ENCODE measurements at places on chromosomes 16 and 17. TPM values are rescaled to one million over a fixed set of nuclear protein-coding genes. Genes with fewer than 3 reads are reported as not detected.

DNA sequence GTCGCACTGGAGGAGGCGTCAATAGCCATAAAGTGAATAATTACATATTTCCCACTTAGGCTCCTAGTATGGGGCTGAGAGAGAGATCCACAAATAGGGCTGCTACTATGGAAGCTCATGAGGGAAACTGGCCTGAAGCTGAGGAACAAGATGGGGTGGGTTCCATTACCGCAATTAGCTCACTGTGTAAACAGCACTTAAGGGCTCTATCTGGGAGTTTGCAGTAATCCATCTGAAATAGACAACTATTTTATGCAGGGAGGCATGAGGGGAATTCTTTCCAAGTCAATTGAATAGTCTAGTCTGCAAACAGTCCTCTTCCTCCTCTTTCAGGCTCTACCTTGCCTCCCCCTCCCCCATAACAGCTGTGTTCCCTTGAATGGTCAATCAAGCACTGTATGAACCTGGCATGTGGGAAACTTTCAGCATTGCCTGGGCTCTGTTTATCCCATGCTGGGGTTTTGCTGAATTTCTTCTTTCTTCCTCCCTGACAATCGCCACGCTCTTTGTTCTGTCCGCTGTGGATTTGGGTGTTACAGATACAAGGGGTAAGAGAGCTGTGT is 56.1 kb upstream of the MAF start:
- DNase-seq = no peak

DNA sequence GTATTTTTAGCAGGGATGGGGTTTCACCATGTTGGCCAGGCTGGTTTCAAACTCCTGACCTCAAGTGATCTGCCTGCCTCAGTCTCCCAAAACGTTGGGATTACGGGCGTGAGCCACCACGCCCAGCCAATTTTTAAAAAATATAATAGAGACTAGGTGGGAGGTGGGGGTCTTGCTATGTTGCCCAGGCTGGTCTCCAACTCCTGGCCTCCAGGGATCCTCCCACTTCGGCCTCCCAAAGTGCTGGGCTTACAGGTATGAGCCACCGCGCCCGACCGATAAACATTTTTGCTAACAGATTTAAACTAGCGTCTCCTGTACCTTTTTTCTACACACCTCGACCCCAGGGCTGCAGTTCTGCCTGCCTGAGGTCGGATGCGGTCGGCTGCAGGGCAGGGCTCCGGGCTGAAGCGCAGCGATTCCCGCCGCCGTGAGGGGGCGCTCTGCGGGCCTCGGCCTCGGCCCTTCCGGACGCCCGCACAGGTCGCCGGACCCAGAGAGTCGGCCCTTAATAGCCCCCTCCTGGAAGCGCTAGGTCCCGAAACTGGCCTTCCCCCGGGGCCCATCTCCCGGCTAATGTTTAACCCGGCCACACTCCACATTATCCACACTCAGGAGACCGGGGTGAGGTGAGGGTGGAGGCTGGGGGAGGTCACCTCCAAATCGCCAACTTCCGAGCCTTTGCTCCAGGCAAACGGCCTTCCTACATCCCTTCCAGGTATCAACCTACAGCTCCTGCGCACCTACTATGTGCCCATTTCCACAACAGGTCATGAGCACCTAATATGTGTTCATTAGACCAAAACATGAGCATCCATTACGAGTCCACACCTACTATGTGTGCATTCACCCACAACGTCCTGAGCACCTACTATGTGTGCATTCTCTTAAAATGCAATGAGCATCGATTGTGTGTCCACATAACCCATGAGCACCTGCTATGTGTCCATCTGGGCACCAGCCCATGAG is 2.0 kb upstream of the GLIS2 start:
- DNase-seq = no peak

GRCh38 chr16:29644973-29645693 is 17.9 kb upstream of the SPN start:
- no peak for DNase-seq

- DNase-seq = no peak
Measured at GRCh38 chr16:75061669-75062068, 54.9 kb downstream of the LDHD start.

DNA sequence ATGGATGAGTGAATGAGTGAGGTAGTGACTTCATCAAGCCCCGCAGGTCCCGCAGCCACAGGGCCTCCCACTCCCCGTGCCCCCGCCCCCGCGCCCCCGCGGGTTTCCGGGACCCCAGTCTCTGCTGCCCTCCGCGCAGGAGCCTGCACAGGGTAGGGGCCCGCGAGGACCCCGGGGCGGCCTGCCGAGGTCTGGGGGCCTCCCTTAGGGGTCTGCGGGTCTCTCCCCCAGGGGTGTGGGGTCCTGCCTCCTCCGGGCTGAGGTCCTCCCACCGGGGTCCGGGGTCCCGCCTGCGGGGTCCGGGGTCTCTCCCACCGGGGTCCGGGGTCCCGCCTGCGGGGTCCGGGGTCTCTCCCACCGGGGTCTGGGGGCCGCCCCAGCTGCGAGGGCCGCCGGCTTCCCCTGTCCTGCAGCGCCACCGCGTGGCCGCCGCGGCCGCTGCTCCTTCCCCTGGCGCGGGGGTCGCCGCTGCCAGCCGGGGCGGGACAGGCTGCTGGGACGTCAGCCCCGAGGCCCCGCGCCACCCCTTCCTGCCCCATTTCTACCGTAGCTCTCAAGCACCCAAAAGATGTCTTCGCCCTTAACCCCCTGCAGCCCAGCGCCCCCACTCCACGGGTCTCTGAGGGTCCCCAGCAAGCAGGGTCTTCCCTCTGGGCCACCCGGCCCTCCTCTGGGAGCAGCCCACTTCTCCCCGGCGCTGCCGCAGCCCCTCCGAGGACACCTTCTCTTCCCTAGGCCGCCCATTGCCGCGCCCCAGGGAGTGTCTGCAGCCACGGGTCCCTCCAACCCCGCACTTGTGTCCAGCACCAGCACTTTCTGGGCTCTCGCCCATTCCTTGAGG is 10.4 kb upstream of the CHMP6 start:
- DNase-seq = no peak

DNA sequence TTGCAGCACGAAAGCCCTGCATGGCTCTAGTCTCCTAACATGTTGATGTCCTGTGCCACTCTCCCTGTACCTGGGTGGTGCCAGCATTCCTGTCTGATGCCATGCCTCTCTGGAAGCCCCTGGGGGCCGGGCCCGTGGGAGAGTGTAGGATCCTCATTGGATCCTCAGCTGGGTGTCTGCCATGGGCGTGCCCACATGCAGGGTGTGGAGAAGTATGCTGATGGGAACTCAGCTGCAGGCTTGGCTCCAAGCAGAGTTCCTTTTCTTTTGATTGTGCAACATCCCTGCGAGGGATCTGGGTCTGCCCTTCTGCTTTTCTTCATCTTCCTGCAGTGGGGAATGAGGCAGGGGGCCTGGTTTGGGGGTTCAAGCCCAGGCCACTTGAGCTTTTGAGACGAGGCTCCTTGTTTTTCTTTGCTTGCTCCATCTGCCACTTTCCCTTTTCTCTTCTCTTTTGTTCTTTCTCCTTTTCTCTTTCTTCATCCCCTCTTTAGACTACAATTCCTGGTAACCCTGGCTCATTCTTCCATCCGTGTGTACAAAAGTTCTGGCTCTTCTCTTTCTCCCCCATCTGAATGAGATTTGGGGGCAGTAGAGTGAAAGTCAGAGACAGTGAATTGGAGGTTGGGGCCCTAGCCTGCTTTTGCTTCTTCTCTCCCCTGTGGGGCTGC is 32.9 kb downstream of the KSR1 start:
- DNase-seq = peak; percentile 95

MYH10 gene
- total RNA-seq = 26.6 TPM

VPS35 gene
- total RNA-seq = 100 TPM

FAM20A gene
- 3.3 TPM for total RNA-seq
